ENCODE measurements at places on chromosomes 1 and 21. TPM values are rescaled to one million over a fixed set of nuclear protein-coding genes. Genes with fewer than 3 reads are reported as not detected.

CIART gene
- 32.2 TPM for polyA plus RNA-seq

LAMB3 gene
- polyA plus RNA-seq: 0.10 TPM

ZNF648 gene
- polyA plus RNA-seq: 0.17 TPM

C1orf141 gene
- polyA plus RNA-seq: not detected

HJV gene
- not detected for polyA plus RNA-seq

CDCP2 gene
- polyA plus RNA-seq: not detected

FAM151A gene
- not detected for polyA plus RNA-seq

TAS1R2 gene
- not detected for polyA plus RNA-seq

PHTF1 gene
- polyA plus RNA-seq: 69.8 TPM

HTR6 gene
- polyA plus RNA-seq: not detected

All from Purkinje cell (primary cell).